ENCODE measurements at places on chromosomes 13 and 19.
A peak's percentile ranks its signal among the peaks of the same experiment; 100 is the strongest.

GRCh38 chr13:96191367-96191766, 101.5 kb downstream of the HS6ST3 start:
- DNase-seq, result no peak

DNA sequence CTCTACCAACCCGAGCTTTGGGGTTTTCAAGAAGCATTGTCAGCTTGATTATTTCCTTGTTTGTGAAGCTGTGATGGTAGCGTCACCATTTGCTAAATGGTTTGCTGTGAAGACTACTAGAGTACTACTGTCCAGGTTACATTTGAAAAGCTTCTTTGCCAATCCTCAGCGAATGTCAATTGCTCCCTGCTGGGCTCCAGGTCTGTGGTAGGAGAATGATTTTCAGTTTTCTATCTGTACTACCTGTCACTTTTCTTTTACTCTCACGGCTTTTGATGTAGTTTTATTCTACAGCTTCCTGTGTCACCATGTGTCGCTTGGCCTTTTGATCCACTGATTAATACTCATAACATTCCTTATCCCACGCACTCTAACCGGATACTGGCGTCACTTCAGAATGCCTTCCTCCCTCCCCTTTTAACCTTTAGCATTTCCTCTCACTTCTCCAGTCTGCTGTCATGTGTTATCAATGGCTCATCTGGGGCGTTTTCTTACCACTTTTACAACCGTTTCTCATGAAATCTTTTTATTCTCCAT, 7.5 kb upstream of the GPR183 start:
- DNase-seq, result no peak

DNA sequence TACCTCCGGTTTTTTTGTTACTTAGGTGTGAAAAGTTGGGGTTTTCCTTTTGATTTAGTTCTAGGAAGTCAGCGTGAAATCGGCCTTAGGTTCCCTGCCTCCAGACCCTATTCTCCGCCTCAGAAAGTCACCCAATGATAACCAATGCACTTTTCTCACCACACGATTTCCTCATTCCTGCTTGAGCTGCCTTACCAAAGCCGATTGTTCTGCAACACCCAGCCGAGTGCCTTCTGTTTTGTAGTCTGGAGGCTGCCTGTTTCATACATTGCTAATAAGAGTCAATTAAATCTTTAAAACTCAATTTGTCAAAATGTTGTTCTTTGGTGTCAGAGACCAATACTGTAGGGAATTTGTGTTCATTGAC, 39.7 kb downstream of the GJA3 start:
- DNase-seq, result no peak

DNA sequence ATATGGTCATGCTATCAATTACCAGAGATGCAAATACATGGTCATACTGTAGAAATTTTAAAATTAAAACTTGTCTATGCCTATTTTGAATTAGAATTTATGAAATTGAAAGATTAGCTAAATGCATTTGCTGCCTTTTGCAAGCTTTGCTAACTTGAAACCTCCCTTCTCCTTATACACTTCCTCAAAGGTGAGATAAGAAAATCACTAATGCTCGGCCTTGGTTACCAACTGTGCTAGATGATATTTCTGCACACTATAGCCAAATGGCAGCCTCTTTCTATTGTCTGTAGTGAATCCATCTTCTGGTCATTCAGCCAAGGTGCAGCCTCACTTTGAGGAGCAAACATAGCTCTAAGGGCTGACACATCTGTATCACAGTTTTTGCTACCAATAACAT, 31.1 kb upstream of the MYCBP2 start:
- no peak for DNase-seq

- DNase-seq, result no peak
These were observed 721.9 kb upstream of the SLC10A2 start for GRCh38 chr13:103788061-103788652.

GRCh38 chr13:102617697-102618350, 21.0 kb downstream of the TPP2 start:
- DNase-seq, result no peak

DNA sequence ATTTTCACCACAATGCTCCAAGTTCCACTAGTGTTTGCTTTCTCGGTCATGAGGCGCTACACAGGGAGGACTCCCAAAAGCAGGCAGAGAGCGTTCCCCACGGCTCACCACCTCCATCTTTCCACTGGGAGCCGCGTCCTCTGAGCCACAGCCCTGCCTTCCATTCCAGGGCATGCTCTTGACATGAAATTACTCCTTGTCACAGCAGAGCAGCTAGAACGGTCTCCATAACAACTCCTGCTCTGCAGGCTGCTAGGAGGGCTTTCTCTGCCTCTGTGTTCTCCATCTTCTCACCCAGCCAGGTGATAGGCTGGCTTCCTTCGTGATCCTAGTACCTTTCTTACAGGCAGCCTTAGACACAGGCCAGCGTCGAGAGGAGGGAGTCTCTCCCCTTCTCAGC, 171.8 kb upstream of the UBL3 start:
- no peak for DNase-seq

- DNase-seq, result no peak
These were observed 3.0 kb downstream of the LENG8 start for GRCh38 chr19:54451997-54452396.

DNA sequence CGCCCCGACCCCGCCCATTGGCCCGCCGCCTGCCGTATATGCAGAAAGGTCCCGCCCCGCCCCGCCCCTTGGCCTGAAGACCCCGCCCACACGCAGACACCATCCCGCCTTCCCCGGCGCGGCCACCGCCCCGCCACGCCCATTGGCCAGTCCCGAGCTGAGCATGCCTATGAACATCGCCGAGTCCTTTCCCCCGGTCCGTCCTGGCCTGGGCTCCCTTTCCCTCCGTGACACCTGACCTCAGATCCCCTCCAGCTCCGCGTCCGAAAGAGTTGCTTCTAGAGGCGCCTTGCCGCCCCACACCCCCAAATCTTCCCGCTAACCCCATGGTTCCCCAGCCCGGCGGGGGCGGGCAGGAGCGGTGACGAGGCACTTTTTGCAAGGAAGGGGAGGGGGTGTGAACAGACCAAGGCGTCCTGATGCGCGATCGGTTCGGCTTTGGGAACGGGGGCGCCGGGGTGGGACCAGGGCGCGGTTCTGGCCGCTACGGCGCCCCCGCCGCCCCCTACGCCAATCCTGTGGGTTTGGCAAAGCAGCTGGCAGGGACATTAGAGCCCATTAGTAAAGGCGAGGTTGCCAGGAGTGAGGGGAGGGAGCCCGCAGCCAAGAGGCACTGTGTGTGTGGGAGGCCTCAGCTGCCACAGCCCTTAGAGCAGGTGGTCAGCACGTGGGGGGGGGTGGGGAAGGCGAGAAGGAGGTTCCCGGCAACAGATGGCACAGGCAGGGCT, 406 bp upstream of the NUMBL start:
- no peak for DNase-seq

- no peak for DNase-seq
These were observed 144.3 kb upstream of the FREM2 start for GRCh38 chr13:38542601-38543000.

DNA sequence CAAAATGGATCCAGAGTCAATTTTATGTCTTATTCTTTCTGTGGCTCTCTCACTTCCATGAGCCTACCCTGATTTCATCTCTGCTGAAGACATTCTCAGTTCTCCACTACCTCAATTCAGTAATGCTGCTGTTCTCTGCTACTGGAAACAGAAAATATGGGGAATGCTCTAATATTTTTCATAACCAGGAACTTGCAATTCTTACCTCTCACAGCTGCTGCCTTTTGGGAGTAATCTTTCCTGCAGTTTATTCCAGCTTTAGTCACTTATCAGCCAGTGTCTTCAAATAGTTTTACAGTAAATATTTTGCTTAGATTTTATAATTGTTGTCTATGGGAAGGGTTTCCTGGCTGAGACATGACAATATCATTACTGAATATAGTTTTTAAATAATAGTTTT, 145.1 kb upstream of the UFM1 start:
- no peak for DNase-seq

DNA sequence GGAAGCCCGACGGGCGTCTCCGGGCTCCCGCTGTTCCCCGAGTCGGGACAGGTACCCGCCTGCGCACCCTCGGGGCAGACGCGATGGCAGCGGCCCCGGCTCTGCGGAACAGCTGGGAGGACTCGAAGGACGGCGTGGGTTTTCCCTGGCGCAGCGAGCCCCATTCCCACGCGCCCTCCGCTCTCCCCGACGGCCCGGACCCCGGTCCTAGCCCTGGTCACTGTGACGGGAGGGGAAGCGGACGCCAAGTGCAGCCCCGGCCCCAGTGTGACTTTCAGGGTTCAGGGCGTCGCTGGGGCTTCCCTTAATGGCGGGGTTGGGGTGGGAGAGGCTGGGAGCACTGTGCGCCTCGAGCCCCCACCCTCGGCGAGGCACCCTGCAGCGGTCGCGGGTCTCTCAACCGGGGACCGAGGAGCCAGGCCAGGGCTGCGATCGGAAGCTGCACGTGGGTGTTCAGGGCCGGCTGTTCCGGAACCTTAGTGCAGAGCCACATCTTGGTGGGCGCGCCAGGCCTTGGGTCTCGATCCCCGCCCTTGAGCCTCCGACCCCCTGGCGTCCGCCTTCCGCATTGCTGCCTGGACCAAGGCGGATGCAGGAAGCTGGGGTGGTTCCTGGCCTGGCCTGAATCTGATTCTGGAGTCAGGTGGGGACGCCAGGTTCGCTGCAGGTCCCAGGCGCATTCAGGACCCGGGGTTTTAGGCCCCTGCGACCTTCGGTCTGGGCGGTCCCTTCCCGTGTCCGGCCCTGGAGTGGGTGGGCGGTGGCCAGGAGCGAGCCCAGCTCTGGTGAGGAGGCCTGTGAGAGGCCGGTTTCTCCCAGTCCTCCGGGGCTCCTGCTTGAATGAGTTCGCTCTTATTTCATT, 3.5 kb downstream of the LGALS7B start:
- DNase-seq, result no peak

GRCh38 chr13:101447852-101448251, 4.6 kb upstream of the ITGBL1 start:
- DNase-seq, result no peak

DNA sequence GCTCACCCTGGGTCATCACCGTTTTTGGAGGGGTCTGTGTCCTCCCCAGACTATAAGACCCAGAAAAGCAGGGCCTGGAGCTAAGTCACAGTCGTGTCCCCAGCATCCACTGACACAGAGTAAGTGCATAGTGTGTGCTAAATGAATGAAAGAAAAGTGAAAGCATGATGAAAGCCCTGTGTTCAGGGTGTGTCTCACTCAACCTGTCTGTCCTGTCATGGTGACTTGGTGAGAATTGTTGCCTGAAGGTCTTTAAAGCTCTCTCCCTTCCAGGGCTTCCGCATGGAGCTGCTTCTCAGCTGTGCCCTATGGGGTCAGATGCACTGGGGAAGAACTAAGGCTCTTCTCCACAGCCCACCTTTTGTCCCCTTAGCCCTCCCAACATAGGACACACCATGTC, 20.5 kb upstream of the IGFL1 start:
- DNase-seq, result no peak

GRCh38 chr19:46000491-46001246, 5.4 kb downstream of the CCDC61 start:
- no peak for DNase-seq

DNA sequence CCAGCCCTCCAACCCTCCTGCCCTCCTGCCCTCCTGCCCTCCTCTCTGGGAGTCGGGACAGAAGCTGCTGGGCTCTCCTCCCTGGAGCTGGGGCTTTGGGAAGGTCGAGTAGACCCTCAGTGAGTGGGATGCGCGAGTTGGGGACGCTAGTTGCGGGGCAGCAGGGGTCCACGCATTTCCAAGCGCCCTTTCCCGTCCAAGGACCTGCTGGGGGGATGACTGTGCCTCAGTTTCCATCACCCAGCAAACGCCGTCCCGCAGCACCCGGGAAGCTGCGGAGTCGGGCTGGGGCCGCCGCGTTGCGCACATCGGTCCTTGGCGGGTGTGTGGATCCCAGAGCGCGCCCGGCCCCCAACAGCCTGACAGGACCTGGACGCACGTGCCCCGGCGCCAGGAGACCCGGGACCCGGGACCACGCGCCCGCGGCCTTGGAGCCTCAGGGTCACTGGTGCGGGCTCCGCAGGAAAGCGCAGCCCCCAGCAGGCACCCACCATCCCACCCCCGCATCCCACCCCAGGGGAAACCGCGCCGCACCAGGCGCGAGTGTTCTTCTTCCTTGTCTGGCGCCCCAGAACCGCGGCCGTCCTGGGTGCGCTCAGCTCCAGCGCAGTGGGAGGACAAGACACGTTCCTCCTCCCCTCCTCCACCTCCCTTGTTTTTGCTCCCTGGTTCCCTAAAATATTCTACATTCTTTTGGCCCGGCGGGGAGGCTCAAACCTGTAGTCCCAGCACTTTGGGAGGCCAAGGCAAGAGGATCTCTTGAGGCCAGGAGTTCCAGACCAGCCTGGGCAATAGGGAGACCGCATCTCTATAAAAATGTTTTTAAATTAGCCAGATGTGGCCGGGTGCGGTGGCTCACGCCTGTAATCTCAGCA, 9.2 kb downstream of the ONECUT3 start:
- no peak for DNase-seq

DNA sequence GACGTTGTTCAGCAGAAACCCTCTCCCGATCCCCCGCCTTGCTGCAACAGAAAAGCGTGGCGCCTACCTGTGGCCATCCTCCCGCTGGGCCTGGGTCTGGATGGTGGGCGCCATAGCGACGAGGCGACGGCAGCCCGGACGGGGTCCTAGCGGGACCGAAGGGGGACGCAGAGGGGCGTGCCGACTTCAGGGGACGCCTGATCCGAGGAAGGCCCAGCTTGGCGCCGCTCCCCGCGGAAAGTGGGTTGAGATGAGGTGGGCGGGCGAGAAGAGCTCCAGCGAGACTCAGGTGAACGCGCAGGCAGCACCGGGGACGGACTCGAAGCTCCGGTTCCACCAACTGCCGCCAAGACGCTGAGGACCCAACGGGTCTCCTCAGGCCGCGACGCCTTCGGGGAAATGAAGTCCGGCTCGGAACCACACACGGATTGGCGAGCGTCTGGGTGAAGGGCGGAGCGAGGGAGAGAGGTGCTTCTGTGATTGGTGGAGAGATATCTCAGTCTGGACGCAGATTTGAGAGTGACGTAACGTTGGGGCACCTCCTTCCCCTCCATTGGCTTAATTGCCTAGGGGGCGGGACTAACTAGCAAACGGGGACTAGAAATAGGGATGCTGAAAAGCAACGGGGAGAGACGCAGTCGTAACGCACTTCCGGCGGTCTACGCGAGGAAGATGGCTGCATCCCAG, at the start of the genes MED29 and PAF1:
TSS of gene MED29 (plus strand) at position 628 of the 687 bp plus-strand sequence. CDS start at position 673, 45 bp downstream.
TSS of gene PAF1 (minus strand) at position 356 of the 687 bp plus-strand sequence. CDS start at position 114, 242 bp downstream.
- peak; percentile 97 for DNase-seq

DNA sequence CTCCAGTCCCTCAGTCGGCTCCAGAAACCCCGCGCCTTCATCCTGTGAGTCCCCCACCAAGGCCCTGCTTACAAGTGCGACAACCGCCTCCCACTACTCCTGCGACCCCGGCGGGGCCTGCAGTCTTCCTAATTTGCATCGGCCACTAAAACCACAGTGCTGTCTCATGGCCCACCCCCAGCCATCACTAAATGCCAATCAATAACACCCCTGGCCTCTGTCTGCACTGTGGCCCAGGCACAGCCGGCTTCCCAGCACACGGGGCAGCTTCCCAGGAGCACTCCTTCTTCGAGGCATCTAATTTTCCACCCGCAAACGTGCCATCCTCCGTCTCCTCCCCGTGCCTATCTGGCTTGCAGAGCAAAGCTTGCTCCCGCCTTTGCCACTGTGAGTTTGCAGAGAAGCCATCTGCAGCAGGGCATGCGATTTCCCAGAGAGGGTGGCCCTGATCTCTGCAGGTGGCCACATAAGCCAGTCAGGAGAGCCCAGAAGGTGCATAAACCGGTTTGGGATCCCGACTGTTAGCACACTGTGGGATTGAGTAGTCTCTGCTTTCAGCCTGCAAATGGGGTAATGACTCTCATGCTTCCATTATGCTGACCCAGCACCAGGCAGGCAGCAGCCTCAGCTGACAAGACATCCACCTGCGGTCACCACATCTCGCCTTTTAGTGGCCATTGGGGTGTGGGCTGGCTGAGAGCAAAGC, 34.0 kb upstream of the USE1 start:
- DNase-seq, result no peak

GRCh38 chr19:41064974-41065569, 23.2 kb upstream of the CYP2A13 start:
- DNase-seq, result no peak

GRCh38 chr13:44785401-44785800, 203.9 kb downstream of the NUFIP1 start:
- DNase-seq, result no peak
